Endothelial cell (in vitro differentiated cells): ENCODE measurements at places on chromosomes 6 and 20.
A peak's percentile ranks its signal among the peaks of the same experiment; 100 is the strongest.

- DNase-seq: no peak
Observed at GRCh38 chr6:158290040-158290439, 22.2 kb upstream of the TULP4 start.

GRCh38 chr20:6061544-6061943 is 7.7 kb upstream of the LRRN4 start:
- DNase-seq: no peak

- no peak for DNase-seq
Observed at GRCh38 chr6:35668744-35669450, 19.8 kb downstream of the FKBP5 start.

- DNase-seq: no peak
Observed at GRCh38 chr6:124633655-124634054, 328.6 kb upstream of the RNF217 start.

DNA sequence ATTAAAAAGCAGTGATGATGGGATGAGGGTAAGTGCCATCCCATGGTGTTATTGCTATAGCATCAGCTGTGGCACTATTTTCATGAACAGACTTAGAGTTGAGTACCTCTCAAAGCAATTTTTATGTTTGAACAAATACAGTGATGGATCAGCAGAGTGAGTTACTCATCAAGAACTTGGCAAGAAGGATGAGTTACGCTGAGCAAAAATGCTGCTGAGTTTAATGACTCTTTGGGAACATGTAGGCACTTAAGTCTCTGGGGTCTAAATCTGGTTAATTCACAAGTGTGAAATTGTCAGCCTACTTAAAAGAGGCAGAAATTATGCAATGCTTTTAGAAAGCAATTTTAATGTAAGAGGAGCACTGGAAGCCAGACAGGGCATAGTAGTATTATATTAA is 78.5 kb upstream of the AHI1 start:
- DNase-seq: no peak

GRCh38 chr6:38393986-38394385 is 245.7 kb downstream of the BTBD9 start:
- no peak for DNase-seq

DNA sequence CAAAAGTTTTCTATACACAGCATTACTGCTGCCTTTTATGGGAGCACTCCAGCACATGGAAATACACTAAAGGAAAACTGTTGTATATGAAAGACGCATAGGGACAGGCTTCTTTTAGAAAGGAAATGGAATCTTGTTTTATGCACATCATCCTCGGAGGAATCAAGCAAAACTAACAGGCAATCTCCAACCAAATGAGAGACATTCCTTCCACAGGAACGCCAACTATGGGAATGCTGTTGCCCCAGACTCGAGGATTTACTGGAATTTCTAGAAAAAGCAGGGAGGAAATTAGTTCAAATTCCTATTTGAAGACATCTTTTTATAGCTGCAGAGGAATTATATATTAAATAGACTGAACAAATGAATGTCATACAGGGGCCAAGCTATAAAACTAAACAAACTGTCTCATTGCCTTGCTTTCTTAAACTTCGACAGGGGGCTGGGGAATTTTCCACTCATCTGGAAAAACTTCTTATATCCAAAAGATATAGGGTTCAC is 52.2 kb downstream of the LYRM4 start:
- no peak for DNase-seq

- DNase-seq: no peak
Observed at GRCh38 chr20:14860410-14860814, 523.0 kb upstream of the FLRT3 start.

- DNase-seq: peak; percentile 50
Observed at GRCh38 chr20:571754-572441, 28.3 kb upstream of the CSNK2A1 start.

- no peak for DNase-seq
Observed at GRCh38 chr6:52491203-52492069, 71.3 kb downstream of the EFHC1 start.

GRCh38 chr6:90227673-90228072 is 69.0 kb downstream of the BACH2 start:
- no peak for DNase-seq

DNA sequence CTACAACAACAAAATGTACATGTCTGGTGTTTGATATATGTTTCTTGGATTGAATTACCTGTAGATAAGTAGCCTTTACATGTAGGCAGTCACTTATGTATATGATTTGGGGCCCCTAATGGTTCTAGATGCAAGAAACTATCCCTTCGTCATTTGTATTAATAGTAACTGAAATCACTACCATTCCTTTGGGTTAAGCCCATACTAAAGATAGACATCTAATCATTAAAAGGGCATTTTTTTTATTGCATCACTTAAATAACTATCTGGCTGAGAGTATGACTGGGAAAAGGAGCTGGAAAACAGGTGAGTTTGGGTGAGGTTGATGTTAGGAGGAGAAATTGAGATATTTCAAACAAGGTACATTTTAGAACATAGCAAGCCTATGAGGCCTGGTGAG is 213.5 kb upstream of the PLN start:
- DNase-seq: no peak

- no peak for DNase-seq
Observed at GRCh38 chr6:115363379-115363778, 697.3 kb downstream of the FRK start.

DNA sequence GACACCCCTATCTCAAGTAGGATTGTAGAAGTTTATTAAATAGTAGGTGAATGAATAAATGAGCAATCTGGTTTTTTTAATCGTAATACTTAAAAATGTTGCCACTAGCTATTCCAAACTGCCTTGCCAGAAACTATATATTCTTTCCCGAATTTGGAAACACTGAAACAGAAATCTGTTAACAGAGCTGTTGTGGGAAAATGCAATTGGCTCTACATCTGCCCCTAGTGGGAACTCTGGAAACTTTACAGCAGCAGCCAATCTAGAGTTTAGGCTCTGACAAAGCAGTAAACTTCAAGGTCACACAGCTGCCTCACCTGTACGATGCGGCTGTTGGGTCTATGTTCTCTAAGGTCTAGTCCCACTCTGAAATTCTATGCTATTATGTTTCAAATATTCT is 41.7 kb downstream of the SYNE1 start:
- no peak for DNase-seq

DNA sequence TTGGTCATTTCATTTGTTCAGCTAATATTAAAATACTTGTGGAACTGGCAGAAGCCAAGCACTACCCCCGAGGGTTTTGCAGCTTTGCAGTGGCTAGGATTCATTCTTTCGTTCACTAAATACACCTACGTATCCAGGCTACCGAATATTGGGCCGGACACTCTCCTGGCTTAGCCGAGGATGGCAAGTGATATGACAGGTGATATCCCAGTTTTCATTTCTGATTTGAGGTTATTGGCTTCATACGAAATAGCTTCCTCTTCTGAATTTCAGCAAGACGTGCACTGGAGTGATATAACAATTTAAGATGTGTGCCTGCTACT is 536 bp upstream of the MTFR2 start:
- DNase-seq: no peak

GRCh38 chr6:118511930-118512715 is 36.0 kb upstream of the PLN start:
- no peak for DNase-seq

DNA sequence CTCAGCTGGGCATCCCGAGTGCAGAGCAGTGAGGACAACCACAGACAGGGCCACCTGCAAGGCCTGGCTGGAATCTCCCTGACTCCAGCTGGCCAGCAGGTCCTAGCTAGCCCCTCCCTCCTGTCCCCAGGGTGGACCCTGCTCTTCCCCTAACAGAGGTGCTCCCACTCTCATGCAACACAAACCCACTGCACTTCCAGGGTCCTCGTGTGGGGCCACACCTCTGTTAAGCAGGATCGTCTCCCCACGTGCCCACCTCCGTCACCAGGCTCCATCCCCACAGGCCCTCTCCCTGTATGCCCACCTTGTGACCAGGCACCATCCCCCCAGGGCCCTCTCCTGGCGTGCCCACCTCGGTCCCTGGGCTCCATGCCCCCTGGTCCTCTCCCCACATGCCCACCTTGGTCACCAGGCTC is 17.3 kb downstream of the TAF4 start:
- no peak for DNase-seq

GRCh38 chr6:159988983-159989454 is 20.1 kb downstream of the IGF2R start:
- DNase-seq: no peak

- no peak for DNase-seq
Observed at GRCh38 chr20:34578521-34578920, 20.0 kb downstream of the MAP1LC3A start.

- DNase-seq: no peak
Observed at GRCh38 chr20:23666189-23666588, 22.6 kb downstream of the CST4 start.

- no peak for DNase-seq
Observed at GRCh38 chr20:60249436-60249835, 291.2 kb downstream of the CDH26 start.

- DNase-seq: no peak
Observed at GRCh38 chr6:41190791-41191190, 10.2 kb downstream of the TREML2 start.

- no peak for DNase-seq
Observed at GRCh38 chr20:1374246-1374645, 18.6 kb downstream of the FKBP1A start.

DNA sequence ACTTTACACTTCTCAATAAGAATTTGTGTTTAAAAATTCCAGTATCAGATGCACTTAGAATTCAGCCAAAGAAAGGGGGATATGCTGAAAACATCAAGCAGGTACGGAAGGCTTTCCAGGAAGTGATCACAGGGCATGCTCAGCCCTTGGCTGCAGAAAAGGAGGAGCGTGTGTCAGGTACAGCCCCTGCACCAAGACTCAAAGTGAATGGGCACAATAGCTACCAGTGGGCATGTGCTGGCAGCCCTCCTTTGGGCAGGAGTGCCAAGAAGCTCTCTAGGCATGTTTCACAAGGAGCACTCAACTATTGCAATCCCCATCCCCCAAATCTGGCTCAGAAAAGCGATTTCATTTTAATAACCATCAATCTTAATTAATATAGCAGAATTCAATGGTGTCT is 298.8 kb downstream of the GMDS start:
- no peak for DNase-seq

DNA sequence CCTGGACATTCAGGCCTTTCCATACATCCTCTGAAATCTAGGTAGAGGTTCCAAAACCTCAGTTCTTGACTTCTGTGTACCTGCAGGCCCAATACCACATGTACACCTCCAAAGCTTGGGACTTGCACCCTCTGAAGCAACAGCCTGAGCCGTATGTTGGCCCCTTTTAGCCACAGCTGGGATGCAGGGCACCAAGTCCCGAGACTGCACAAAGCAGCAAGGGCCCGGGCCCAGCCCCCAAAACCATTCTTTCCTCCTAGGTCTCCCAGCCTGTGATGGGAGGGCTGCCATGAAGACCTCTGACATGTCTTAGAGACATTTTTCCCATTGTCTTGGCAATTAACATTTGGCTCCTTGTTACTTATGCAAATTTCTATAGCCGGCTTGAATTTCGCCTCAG is 107.4 kb upstream of the FRMD1 start:
- DNase-seq: no peak

- DNase-seq: no peak
Observed at GRCh38 chr20:57400231-57400701, 9.1 kb downstream of the RBM38 start.

DNA sequence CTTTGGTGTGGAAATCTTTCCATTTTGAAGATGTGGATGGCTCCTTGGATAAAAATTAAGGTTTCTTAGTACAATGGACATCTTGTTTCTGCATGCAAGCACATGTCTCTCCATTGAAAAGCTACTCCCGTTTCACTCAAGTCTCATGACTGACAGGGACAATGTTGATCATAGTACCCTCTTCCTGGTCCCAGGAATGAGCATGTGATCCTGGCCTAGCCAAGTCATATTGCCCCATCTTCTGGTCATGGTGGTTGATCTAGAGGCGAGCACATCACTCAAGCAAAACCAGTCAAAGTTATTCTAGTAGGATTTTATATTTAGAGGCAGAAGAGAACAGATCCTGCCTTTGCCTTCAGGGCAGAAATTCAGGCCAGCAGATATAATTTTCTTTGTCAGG is 12.2 kb upstream of the CBLN4 start:
- DNase-seq: no peak

GRCh38 chr20:16397086-16397485 is 176.2 kb downstream of the KIF16B start:
- DNase-seq: no peak

GRCh38 chr6:51292659-51293058 is 474.0 kb downstream of the TFAP2B start:
- DNase-seq: no peak

DNA sequence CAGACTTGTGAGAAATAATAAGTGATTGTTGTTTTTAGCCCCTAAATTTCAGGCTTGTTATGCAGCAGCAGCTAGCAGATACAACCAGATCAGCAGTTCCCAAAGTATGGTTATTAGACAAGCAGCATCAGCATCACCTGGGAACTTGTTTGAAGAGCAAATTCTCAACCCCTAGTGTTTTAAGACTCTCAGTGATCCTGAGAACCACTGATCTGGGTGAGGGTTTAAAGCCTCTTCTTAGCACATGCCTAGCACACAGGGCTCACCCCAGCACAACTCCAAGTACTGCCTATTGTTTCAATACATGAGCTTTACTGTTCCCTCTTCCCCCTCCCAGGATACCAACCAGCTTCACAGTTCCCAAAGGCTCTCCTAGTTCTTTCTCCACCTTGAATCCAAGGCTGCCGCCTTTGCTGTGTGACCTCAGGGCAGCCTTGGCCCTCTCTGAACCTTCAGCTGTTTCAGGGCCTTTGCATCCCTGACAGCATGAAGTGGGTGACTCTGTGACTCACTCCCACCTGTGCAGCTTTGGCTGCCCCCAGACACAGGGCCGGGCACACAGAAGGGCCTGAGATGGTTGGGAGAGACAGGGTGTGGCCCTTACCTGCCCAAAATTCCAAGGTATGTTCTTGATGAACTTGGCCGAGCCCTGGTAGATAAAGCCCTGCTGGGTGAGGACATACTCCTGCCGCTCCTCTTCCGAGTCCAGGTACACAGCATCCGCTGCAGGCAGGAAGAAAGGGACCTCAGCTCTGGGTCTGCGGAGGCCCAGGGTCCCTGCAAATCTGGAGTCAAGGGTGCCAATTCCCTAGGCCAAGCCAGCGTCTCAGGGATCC is 14.5 kb downstream of the TGM2 start:
- DNase-seq: no peak

DNA sequence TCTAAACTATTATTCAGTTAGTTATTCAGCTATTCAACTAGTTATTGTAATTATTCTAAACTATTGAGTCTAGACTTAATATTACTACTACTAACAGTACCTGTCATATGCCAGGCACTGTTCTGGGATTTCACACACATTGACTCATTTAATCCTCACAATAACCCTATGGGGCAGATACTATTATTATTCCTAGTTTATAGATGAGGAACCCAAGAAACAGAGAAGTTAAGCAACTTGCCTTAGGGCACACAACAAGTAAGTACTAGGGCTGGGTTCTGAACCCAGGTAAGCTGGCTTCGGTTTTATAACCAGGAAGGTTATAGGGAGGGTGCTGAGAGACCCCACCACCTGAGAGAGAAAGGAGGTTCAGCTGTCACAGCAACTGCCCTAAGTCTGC is 7.8 kb downstream of the TEAD3 start:
- DNase-seq: no peak

- DNase-seq: no peak
Observed at GRCh38 chr6:79671600-79672266, 40.6 kb downstream of the SH3BGRL2 start.

GRCh38 chr6:98777762-98778161 is 56.6 kb upstream of the POU3F2 start:
- DNase-seq: no peak

GRCh38 chr20:38298768-38299288 is 5.1 kb upstream of the BPI start:
- no peak for DNase-seq
